ENCODE measurements at places on chromosomes 13 and 19. TPM values are rescaled to one million over a fixed set of nuclear protein-coding genes. Genes with fewer than 3 reads are reported as not detected.
A peak's percentile ranks its signal among the peaks of the same experiment; 100 is the strongest.

GRCh38 chr13:93378184-93378583 lies 151.6 kb downstream of the GPC6 start:
- no peak overlapping the region for H3K27ac ChIP-seq
- H3K36me3 ChIP-seq: no peaks in the 10 kb centered on the region
- no peak overlapping the region for H3K4me3 ChIP-seq
- DNase-seq: no peak
- H3K27me3 ChIP-seq: no peaks in the 10 kb centered on the region
- H3K4me1 ChIP-seq: no peaks in the 10 kb centered on the region

GRCh38 chr13:48233046-48233888 lies at the start of gene ITM2B:
TSS of gene ITM2B (plus strand) at chr13:48233206. CDS start at chr13:48233361, 155 bp downstream.
- peak within 1 kb of the TSS; percentile 89 for H3K27ac ChIP-seq
- H3K4me3 ChIP-seq: peak within 1 kb of the TSS; percentile 94

DNA sequence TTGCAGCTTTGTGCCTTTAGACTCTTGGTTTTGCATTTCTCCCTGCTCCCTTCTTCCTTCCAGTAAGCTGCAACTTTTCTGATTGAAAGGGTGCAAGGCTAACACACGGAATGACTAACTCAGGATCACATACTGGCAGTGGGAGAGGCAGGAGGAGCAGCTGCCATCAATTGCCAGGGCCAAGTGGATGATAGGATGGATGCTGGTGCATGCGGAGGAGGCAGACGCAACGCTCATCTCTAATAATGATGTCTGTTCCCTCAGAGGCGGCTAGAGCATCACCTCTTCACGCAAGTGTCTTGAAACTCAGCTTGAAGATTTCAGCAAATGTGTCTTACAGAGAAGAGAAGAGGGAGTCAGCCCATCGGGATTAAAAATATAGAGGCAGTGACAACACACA lies 49.5 kb upstream of the TPM4 start:
- no peaks in the 10 kb centered on the region for H3K27me3 ChIP-seq
- no peak overlapping the region for H3K4me3 ChIP-seq
- DNase-seq: no peak

- DNase-seq: no peak
- no peaks in the 10 kb centered on the region for H3K4me1 ChIP-seq
- no peak overlapping the region for H3K4me3 ChIP-seq
- no peaks in the 10 kb centered on the region for H3K36me3 ChIP-seq
- H3K27me3 ChIP-seq: no peaks in the 10 kb centered on the region
These were observed 254.4 kb upstream of the KLF12 start for GRCh38 chr13:74388626-74389025.

GRCh38 chr13:110471833-110472162 lies 89.7 kb downstream of the RAB20 start:
- no peak for DNase-seq
- peaks cover 2% of the 10 kb centered on the region for H3K4me1 ChIP-seq
- no peaks in the 10 kb centered on the region for H3K36me3 ChIP-seq
- H3K27ac ChIP-seq: no peak overlapping the region
- peaks cover 3% of the 10 kb centered on the region for H3K27me3 ChIP-seq
- H3K4me3 ChIP-seq: no peak overlapping the region

DNA sequence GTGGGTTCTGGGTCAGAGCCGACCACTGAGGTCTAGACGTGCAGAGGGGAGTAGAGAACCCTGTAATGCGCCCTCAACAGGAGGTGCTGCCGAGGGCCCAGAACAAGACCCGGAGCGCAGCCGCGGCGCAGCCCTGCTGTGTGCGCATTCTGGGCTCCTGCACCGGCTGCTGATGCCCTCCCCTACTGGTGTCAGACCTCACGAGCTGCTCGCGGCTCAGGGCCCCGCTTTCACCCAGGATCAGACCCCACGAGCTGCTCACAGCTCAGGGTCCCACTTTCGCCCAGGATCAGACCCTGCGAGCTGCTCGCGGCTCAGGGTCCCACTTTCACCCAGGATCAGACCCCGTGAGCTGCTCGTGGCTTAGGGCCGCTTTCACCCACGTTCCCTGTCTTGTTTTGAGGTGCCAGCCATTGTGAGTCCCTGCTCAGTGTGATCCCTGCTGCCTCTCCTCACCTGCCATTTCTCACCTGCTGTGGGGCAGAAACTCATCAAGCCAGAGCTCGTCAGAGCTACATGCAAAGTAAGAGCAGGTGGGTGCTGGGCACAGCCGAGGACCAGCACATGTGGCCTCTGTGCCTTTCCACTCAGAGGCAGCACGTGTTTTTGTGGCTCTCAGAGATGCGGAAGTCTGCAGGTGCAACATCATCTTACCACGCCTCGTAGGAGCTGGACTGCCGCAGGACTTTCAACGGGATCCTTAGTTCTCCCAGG lies 47.0 kb upstream of the C13orf46 start:
- H3K27me3 ChIP-seq: no peaks in the 10 kb centered on the region
- H3K36me3 ChIP-seq: peaks cover 23% of the 10 kb centered on the region
- no peak for DNase-seq
- no peak overlapping the region for H3K27ac ChIP-seq
- no peak overlapping the region for H3K4me3 ChIP-seq
- H3K4me1 ChIP-seq: peaks cover 7% of the 10 kb centered on the region

GRCh38 chr13:87680298-87680697 lies 9.1 kb downstream of the SLITRK5 start:
- no peaks in the 10 kb centered on the region for H3K36me3 ChIP-seq
- H3K4me3 ChIP-seq: no peak overlapping the region
- H3K4me1 ChIP-seq: peaks cover 11% of the 10 kb centered on the region
- DNase-seq: no peak
- H3K27me3 ChIP-seq: peaks cover 27% of the 10 kb centered on the region
- no peak overlapping the region for H3K27ac ChIP-seq

DNA sequence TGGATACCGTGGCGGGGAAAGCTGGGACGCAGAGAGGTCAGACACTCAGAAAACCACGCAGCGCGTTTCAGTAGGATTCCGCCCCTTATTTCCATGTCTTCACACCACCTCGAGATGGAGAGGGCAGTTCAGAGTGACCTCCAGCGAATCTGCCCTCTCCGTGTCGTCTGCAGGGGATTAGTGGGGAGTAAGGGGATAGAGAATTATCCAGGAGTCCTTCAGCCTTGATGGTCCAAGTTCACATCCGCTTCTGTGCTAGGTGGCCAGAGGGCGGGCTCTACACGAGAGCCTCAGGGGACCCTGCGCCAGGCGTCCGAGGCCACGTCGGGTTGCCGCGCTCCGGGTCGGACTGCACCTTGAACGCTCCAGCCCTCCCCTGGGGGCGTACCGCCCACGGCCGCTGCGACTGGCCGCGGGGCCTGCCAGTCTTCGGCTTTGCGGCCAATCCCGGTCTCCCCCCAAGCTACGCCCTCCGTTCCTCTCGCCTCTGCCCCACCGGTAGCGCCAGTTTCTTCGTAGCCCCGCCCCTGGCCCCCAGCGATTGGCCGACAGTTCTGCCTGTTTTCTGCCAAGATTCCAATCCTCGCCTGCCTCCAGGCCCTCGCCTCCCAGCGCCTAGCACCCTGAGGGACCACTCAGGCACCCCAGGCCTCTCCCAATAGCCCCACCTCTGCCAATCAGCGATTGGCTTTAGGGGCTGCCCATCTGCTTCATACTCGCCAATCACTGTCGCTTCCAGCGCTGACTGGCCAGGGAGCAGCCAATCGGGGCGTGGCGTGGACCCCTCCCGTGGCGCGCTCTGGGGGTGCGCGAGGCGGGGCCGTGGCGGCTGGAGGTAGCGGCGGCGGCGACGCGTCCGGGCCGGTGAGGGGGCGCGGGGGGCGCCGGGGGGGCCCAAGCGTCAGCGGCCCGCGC lies at the start of gene SLC25A42:
Gene SLC25A42 (plus strand): TSS at position 812 of the 915 bp plus-strand sequence. CDS start 32,131 bp downstream, outside the sequence.
- H3K4me1 ChIP-seq: peaks cover 29% of the 10 kb centered on the region
- peak within 1 kb of the TSS; percentile 79 for H3K4me3 ChIP-seq
- DNase-seq: peak; percentile 99
- H3K36me3 ChIP-seq: peaks cover 7% of the 10 kb centered on the region
- no peaks in the 10 kb centered on the region for H3K27me3 ChIP-seq
- peak within 1 kb of the TSS; percentile 86 for H3K27ac ChIP-seq

GRCh38 chr13:94254737-94255136 lies 224.7 kb downstream of the DCT start:
- no peak overlapping the region for H3K4me3 ChIP-seq
- H3K27me3 ChIP-seq: no peaks in the 10 kb centered on the region
- no peaks in the 10 kb centered on the region for H3K36me3 ChIP-seq

DNA sequence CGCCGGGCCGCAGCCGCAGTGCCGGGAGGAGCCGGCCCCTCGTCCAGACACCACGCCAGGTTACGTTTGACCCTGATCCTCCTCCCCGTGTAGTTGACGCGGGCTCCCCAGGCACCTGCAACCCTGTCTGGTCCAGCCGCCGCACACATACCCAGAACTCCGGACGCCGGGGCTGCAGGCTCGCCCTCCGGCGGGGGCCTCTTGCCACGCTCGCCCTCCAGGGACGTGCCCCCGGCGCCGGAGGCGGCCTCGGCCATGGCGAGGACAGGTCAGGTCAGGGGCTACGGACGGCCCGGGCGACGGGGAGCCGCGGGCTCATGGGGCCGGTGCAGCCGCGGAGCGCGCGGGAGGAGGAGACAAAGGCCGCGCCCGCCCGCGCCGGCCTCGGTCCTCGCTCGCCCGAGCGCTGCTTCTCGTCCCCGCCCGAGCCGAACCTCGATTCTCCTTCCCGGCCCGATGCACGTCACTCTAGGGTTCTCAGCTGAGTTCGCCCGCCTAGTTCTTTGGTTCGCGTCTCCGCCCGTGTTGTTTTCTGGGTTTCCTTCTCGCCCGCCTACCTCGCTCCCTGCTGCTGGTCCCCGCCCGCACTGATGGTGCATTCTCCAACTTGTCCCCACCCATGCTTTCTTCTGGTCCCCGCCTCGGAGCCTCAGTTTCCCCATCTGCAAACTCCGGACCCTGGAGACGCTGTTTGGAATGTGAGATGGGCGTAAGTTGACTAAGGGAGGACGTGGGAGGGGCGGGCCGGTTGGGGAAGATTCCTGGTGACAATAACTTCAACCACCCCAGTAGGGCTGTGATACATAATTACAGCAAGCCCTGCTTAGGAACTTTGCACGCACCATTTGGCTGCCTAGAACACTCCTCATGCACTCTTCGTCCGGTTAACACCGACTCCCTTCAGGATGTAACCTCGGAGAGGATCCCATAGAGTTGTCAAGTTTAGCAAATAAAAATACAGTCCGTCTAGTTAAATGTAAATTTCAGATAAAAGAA lies at the start of gene ANO8:
Gene ANO8 (minus strand): TSS at position 442 of the 996 bp plus-strand sequence. CDS start 185 bp downstream, at position 257.
- H3K36me3 ChIP-seq: peaks cover 22% of the 10 kb centered on the region
- H3K27me3 ChIP-seq: peaks cover 3% of the 10 kb centered on the region
- peak; percentile 97 for DNase-seq

- no peaks in the 10 kb centered on the region for H3K27me3 ChIP-seq
- H3K4me3 ChIP-seq: no peak overlapping the region
- peaks cover 29% of the 10 kb centered on the region for H3K4me1 ChIP-seq
- H3K36me3 ChIP-seq: no peaks in the 10 kb centered on the region
- no peak for DNase-seq
These were observed 46.4 kb downstream of the GGACT start for GRCh38 chr13:100541897-100542825.

GRCh38 chr19:3108775-3109174 lies 14.6 kb downstream of the GNA11 start:
- H3K36me3 ChIP-seq: no peaks in the 10 kb centered on the region
- H3K27ac ChIP-seq: no peak overlapping the region
- no peaks in the 10 kb centered on the region for H3K27me3 ChIP-seq
- H3K4me1 ChIP-seq: peaks cover 15% of the 10 kb centered on the region
- peak; percentile 80 for DNase-seq

- no peaks in the 10 kb centered on the region for H3K4me1 ChIP-seq
- H3K27me3 ChIP-seq: peaks cover 18% of the 10 kb centered on the region
- DNase-seq: no peak
These were observed 76.0 kb upstream of the GPR12 start for GRCh38 chr13:26836626-26837025.

- H3K4me1 ChIP-seq: no peaks in the 10 kb centered on the region
- no peak overlapping the region for H3K27ac ChIP-seq
- no peaks in the 10 kb centered on the region for H3K36me3 ChIP-seq
These were observed 119.4 kb downstream of the SLC7A1 start for GRCh38 chr13:29476046-29476445.

DNA sequence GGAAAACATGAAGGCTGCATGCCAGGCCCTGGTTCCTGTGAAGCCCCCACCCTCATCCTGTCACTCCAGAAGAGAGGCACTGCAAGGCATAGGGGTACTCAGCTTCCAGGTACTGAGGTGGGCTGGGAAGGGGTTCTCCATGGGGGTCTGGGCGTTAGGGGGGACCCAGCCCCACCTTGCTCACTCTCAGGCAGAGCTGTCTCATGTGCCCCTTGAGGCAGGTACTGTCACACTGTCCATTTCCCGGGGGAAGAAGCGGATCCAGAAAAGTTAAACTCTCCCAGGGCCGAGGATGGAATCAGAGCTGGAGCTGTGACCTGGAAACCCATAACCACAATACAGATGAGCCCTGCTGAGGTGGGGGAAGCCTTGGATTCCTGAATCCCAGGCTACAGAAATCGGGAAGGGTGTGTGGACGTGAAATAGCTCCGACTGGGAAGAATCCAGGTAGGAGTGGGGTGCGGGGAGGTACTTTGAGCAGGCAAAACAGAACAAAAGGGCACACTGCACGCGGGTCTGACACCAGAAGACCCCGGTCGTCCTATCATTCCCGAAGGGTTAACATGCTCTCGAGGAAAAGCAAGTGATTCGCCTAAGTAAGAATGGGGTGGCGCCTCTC lies 540 bp upstream of the USE1 start:
- H3K27me3 ChIP-seq: no peaks in the 10 kb centered on the region
- peak overlapping the region; percentile 98 for H3K27ac ChIP-seq
- DNase-seq: no peak
- H3K36me3 ChIP-seq: peaks cover 50% of the 10 kb centered on the region
- H3K4me1 ChIP-seq: peaks cover 28% of the 10 kb centered on the region

GRCh38 chr19:40705362-40705651 lies 11.4 kb downstream of the COQ8B start:
- no peak overlapping the region for H3K27ac ChIP-seq
- H3K4me1 ChIP-seq: no peaks in the 10 kb centered on the region
- H3K4me3 ChIP-seq: no peak overlapping the region
- H3K27me3 ChIP-seq: no peaks in the 10 kb centered on the region

DNA sequence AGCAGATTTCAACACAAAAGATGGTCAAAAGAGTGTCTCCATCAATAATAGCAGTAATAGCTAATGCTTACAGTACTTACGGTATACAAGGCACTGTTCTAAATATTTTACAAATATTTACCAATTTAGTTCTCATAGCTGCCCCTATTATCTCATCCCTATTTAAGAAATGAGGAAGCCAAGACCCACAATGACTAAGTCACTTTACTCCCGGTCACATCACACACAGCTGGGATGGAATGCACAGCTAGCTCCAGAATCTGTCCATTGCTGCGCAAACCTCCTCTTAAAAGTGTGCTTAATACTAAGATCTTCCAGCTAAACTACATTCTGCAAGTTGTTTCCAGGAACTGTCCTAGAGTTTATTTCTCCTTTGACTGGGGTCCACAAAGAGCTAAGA lies 63.4 kb downstream of the RAP2A start:
- no peak overlapping the region for H3K27ac ChIP-seq
- peaks cover 9% of the 10 kb centered on the region for H3K4me1 ChIP-seq
- H3K4me3 ChIP-seq: no peak overlapping the region
- H3K27me3 ChIP-seq: peaks cover 3% of the 10 kb centered on the region
- H3K36me3 ChIP-seq: no peaks in the 10 kb centered on the region
- DNase-seq: no peak

The RTBDN gene
- total RNA-seq: not detected

The ANKRD24 gene
- total RNA-seq: 0.73 TPM

The CAMSAP3 gene
- total RNA-seq: 0.34 TPM

The FUT1 gene
- 0.26 TPM for total RNA-seq

The SLITRK6 gene
- total RNA-seq: not detected

The KCNN4 gene
- total RNA-seq: 31.9 TPM

The ZNF221 gene
- 1.9 TPM for total RNA-seq

The RNF225 gene
- 0.84 TPM for total RNA-seq

The PRSS57 gene
- total RNA-seq: not detected

The GPR42 gene
- not detected for total RNA-seq

The CEACAM1 gene
- 27.1 TPM for total RNA-seq

The TEX26 gene
- not detected for total RNA-seq

The PABPC3 gene
- 0.63 TPM for total RNA-seq
